ENCODE measurements at places on chromosomes 13 and 19.

DNA sequence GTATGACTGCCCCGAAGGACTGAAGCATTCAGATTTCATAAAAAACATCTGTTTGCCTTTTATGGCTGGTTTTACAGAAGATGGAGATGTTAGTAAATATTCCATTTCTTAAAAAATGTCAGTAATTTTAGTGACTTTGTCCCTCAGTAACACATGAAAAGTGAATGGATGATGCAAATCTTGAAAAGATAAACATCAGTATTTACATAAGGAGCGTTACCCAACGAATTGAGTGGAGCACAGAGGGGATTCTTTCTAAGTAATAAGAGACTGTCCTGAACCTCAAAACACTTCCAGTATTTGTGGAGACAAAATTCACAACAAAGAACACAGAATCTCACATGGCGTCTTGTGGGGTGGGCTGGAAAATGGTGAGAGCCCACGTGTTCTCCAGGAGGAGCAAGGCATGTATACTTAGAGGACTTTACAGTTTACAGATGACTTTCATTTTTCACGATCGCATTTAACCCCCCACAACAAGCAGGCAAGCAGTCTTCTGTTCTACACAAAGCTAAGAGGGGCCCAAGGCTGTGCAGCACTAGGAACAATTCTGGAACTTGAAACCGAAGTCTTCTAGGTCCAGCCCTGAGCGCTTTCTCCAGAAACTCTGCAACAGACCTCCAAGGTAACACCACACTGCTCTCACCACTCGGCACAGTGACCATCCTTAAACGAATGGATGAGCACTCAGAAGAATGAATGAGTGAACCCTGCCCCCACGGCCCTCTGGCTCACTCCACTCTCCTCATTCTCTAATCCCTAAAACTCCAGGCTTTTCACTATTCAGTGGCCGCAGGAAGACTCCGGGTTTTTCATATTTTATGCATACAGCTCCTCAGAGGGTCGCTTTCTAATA, 709.8 kb downstream of the UQCRFS1 start:
- DNase-seq = no peak

GRCh38 chr19:33756177-33756576, 40.5 kb upstream of the KCTD15 start:
- no peak for DNase-seq

GRCh38 chr13:74098077-74098476, 36.1 kb downstream of the KLF12 start:
- DNase-seq = no peak

DNA sequence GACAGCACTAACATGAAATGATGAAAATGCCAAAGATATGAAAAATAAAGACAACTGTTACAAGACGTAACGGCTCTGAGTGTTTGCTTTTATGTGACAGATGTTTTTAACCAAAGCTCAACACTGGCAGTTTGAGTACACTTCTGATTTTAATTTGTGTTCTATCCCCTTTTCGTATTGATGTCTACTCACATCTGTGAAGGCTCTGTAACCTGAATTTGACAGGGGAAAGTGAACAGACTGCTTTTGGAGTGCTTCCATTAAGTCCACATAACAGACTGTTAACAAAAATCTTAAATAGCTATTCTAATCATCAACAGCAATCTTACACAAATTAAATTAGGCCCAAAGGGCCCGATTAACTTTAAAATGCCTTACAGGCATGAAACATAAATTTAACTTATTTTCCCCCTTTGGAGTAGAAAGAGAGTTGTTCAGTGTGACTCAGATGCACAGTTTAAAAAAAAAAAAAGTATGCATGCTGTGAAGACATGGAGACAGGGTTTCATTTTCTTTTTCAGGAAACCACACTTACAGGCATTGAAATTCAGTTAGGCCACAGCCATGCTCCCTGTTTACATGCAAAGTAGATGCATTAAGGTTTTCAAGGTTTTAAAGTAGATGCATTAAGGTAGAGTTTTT, 16.3 kb upstream of the RNASEH2B start:
- no peak for DNase-seq

- no peak for DNase-seq
These were observed 178.9 kb downstream of the URI1 start for GRCh38 chr19:30120860-30121484.

- DNase-seq = no peak
These were observed 918.6 kb downstream of the UQCRFS1 start for GRCh38 chr19:28294395-28294794.

DNA sequence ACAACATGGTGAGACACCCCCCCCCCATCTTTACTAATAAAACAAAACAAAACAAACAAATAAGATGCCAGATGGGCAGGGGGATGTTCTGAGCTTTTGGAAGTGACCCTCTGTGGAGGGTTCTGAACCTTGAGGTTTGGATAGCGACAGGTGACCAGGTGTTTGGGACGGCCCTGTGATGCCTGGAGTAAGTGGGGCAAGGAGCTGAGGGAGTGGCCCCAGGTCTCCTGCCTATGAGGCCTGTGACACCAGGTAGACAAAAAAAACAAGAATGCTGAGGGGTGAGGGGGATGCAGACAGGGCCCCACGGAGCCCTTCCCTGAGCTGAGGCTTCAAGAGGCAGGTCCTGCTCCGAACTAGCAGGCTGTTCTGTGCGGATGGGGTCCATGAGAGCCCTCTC, 9.2 kb downstream of the ADGRE2 start:
- DNase-seq = no peak

- no peak for DNase-seq
These were observed 2541.1 kb downstream of the PCDH9 start for GRCh38 chr13:64688893-64689677.

DNA sequence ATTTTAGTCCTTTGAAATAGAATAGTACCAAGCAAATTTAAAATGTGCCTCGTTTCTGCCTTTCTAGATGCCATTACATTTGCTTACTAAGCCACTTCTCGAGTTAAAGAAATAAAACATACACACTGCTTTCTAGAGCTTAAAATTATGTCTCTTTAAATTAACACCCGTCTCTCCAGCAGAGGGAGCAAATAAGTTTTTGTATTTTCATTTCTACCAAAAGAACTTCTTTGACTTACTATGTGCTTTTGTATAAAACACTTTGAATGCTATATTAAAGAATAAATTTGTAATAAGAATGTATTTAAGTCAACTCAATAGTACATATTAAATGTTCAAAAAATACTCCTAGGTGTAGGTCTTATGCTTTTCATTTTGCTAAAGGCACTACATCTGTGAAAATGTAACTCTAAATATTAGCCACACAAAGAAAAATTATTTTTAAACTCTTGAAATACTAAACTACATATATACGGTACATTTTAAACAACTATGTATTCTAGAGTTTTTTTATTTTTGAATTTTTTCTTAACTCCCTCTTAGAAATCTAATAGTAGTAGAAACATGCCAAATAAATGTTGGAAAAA, 269.3 kb upstream of the MIR17HG start:
- DNase-seq = no peak

- DNase-seq = no peak
These were observed 12.9 kb downstream of the CHAF1A start for GRCh38 chr19:4415352-4415751.

- no peak for DNase-seq
These were observed 3.0 kb upstream of the IGFL1 start for GRCh38 chr19:46226438-46226973.

- no peak for DNase-seq
These were observed 205.4 kb downstream of the PDS5B start for GRCh38 chr13:32791545-32792172.

DNA sequence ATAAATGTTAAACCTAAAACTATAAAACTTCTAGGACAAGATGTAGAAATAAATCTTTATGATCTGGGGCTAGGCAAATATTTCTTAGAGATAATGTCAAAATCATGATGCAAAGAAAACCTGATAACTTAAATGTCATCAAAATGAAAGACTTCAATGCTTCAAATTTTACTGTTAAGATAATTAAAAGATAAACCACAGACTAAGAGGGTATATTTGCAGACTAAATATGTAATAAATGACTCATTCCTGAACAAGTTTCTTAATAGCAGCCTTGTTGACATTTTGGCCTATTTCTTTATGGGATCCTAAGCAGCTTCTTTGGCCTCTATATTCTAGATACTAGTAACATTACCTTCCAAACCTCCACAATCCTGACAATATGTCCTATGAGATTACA, 2878.3 kb upstream of the PCDH20 start:
- no peak for DNase-seq

DNA sequence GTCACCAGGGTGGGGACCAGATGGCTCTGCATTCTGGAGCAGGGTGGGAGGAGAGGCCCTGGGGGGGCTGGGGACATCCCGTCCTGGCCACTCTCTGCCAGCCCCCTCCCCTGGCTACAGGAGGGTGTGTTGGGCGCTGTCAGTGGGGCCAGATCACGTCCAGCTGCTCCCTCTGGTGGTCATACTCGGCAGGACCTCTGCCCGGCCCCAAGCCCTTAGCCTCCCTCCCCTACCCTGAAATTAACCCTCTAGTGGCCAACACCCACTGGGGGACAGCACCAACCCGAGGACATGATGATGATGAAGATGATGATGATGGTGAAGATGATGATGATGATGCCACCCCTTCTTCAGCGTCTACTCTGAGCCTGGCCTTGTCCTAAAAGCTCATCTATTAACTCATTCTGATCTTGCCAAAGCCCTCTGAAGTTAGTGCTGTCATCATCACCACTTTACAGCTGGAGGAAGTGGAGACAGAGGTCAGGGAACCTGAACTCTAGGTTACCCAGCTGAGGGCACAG, 590 bp upstream of the LGI4 start:
- no peak for DNase-seq

- no peak for DNase-seq
These were observed 38.6 kb upstream of the LAMP1 start for GRCh38 chr13:113258321-113259054.

GRCh38 chr13:97003071-97003470, 8.8 kb upstream of the OXGR1 start:
- DNase-seq = no peak

DNA sequence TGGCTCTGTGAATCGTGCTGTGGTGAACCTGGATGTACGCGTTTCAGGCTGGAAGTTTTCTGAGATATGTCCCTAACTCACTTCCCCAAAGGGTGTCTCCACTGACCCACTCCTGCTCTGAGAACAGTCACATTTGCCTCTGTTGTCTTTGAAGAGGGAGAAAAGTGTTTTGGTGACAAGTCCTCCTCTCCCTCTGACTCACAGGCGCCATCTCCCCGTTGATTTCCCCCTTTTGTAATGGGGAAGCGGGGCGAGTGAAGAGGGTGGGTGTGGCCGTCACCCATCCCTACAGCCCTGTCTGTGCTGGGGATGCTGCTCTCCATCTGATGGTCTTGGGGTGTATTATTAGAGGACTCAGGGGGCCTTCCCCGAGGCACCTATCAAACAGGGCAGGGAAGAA, 9.6 kb downstream of the APC2 start:
- no peak for DNase-seq

DNA sequence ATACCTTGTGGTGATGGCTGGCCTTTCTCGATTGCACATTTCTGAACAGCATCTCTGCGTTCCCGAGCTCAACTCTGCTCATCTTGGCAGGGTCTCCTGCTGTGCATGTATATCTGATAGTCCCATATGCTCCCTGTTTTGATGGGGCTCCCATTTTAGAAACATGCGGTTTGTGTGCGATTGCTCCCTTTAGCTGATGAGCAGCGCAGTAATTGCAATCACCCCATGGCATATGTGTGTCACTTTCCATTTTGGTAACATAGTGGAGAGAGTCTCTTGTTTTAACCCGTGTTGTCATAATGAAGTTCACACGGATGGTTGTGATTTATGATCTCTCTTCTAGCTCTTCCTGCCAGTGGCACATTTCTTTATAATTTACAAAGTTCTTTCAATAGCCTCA, 144.7 kb downstream of the MTUS2 start:
- DNase-seq = no peak

- peak; percentile 73 for DNase-seq
These were observed 5.8 kb upstream of the ONECUT3 start for GRCh38 chr19:1747285-1748114.

DNA sequence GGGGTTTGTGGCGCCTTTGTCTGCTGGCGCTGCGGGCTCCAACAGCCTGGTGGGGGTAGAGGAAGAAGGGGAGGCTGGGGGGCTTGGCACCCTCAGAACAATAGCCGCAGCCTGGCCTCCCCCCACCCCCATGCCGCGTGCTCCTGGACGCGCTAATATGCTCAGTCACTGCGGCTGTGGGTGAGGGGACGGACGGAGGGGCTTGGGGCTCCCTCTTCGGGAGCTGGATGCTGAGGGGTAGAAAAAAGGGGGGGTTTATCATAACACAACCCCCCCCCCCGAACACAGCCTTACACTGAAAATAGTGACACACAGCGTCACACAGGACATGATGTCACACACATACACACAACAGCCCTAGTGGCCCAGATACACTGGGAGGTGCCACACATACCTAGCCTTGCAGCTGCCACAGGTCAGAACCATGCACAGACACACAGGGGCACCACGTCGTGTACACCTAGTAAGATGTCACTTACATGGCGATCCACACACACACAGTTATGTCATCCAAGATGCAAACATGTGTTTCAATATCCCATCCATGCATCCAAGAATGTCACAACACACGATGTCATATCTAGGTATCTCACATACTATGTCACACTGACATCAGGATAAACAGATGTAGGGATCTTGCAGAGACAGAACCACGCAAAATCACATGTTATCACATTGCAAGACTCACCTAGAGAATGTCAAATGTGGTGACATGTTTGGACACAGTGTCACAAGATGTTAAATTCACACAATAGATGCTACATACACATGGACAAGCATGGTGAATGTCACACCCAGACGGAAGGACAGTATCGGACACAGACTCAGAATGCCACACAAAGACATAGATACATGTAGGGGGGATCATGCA, 806 bp downstream of the MAST1 start:
- DNase-seq = no peak

- no peak for DNase-seq
These were observed 8.0 kb downstream of the CCDC194 start for GRCh38 chr19:17385878-17386611.

DNA sequence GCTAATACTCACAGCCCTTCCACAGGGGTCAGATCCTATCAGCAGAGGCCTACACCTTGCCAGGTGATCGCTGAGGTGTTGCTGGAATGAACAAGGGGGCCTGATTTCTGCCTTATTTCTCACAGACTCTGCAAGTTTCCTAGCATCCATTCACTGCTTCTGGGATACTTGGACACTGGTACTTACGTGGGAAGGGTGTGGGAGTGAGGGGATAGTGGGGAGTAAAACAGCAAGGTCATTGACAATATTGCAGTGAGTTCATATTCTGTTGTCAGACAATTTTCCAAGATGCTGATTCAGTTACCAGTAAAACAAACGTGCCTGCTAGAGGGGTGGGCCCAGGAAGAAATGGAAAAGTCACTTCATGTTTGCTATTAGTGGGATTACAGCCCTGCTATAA, 276.5 kb downstream of the SHISA2 start:
- no peak for DNase-seq

DNA sequence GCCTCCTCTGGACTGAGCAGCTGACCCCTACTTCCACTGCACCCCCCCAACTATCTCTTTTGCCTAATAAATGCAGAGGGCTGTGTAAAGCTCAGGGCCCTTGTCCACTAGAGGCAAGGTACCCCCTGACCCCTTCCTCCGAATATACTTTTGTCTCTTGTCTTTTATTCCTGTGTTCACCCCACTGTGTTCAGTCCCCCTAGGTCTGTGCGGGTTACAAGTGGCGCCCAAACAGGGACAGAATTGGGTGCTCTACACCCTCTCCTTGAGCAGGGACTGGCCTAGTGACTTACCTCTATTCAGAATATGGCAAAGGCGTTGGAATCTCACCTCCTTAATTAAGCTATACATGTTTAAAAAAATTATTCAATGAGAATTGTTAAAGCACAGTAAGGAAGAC, 15.0 kb downstream of the ZNF350 start:
- DNase-seq = no peak

- no peak for DNase-seq
These were observed 85.5 kb upstream of the FGF14 start for GRCh38 chr13:102487330-102487729.

All from kidney epithelial cell (primary cell).